BJ (cell line): ENCODE measurements at places on chromosomes 2 and 18. TPM values are rescaled to one million over a fixed set of nuclear protein-coding genes. Genes with fewer than 3 reads are reported as not detected.

GRCh38 chr2:190862571-190862991 lies 18.0 kb upstream of the GLS start:
- DNase-seq, result peak; percentile 63

DNA sequence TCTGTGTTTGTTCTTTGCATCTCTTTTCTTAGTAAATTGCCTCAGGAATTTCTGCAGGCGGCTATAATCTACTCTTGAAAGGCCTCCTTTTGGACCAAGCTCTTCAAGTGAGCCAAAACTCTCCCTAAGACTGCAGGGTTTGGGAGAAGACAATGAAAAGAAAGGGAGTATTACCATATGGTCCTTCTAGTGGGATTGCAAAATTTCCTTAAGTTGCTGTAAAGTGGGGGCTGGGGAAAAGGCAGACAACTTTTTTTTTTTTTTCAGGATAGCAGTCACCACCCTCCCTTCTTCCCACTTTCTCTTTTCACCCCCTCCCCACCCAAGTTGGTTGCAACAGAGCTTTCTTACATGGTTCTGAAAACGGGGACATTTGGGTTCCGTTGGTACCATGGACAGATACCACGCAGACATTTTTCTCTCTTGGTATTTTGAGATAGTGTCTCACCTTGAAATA lies 183.7 kb downstream of the FHOD3 start:
- no peak for DNase-seq

DNA sequence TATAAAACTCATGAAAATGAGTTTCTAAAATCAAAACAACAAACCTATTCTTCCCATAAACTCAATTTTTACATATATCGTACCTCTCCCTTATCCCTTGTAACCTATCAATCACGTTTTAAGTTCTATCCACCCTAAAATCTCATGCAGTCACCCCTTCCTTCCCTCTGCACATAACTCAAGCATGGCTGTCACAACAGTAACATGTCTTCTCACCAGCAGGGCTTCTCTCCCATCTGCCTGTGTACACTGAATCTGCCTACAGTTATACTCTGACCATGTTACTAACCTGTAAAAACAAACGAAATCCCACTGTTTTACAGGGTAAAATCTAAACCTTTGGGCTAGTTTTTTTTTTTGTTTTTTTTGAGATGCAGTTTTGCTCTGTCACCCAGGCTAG lies 68.2 kb downstream of the MAP4K3 start:
- DNase-seq, result no peak

GRCh38 chr2:72803151-72803550 lies 22.7 kb downstream of the EXOC6B start:
- no peak for DNase-seq

DNA sequence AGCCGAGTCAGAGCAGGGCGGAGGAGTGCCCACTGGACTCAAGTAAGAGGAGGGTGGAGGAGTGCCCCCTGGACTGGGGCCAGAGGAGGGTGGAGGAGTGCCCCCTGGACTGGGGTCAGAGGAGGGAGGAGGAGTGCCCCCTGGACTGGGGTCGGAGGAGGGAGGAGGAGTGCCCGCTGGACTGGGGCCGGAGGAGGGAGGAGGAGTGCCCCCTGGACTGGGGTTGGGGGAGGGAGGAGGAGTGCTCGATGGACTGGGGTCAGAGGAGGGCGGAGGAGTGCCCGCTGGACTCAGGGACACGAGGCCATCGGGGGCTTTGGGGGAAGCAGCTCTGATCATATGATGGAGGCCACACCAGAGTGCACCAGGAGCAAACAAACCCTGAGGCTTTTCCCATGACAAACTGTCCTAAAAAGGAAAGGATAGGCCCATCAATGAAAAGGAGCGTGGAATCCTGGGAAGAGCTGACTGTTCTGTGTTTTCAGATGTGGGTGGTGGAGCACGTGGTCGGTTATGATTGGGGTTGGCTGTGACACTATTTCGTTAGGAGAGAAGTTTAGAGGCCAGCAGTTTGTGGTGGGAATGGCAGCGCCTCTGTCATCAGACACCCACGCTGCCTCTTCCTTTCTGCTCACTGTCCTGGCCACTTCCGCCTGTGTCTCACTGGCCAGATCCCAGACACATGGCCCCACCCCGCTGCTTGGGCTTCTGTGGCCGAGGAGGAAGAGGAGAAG lies 24.5 kb upstream of the HPCAL1 start:
- DNase-seq, result no peak

DNA sequence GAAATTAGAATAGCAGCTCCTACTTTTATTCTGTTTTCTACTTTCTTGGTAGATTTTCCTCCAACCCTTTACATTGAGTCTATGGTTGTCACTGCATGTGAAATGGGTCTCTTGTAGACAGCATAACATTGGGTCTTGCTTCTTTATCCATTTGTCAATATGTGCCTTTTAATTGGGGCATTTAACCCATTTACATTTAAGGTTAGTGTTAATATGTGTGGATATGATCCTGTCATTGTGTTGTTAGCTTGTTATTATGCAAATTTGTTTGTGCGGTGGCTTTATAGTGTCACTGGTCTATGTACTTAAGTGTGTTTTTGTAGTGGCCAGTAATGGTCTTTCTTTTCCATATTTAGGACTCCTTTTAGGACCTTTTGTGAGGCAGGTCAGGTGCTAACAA lies 276.9 kb upstream of the SPHKAP start:
- DNase-seq, result no peak

DNA sequence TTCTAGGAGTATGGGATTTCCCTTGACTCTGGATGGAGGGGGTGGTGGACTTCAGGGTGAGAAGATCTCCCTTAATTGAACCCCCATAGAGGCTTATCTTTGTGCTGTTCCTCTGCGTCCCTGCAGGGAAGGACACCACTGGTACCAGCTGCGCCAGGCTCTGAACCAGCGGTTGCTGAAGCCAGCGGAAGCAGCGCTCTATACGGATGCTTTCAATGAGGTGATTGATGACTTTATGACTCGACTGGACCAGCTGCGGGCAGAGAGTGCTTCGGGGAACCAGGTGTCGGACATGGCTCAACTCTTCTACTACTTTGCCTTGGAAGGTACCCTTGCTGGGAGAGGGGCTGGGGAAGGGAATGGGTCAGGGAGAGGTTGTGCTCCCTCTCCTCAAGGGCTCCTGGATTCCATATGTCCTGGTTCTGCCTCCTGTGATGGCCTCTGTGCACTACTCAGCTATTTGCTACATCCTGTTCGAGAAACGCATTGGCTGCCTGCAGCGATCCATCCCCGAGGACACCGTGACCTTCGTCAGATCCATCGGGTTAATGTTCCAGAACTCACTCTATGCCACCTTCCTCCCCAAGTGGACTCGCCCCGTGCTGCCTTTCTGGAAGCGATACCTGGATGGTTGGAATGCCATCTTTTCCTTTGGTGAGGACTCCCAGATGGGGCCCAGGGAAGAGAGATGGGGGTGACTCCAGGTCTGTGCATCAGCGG lies 19.3 kb downstream of the PRKAG3 start:
- no peak for DNase-seq

DNA sequence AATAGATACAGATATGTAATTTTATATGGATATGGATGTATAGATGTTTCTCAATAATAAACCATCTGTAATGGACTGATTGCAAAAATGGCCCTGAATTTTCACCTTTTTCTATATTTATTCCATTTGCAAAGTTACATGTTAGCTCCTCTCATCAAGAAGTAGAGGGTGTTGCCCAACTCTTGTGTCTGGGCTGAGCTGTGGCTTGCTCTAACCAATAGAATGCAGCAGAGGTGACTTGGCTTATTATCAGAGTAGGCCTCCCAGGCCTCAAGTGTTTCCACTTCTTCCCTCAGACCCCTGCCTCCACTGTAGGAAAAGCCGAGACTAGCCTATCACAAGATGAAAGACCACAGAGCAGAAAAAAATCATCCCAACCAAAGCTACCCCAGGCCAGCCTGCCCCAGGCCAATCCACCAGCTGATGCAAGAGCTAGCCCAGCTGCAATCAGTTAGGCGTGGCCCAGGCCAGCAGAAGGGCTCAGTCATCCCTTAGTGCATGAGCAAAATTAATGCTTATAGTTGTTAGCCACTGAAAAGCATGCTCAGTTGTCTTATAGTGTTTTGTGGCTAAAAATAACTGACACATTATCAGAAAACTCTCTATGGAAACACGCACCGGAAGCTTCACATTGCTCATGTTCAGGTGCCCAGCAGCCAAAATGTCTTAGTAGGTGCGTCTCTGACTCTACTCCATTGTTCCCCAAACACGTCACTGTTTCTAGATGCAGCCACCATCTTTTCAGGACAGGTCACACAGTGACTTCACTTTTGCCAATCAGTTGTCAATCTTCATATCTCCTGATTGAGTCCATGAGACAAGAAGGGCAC lies 464.0 kb downstream of the FBXO15 start:
- DNase-seq, result no peak

DNA sequence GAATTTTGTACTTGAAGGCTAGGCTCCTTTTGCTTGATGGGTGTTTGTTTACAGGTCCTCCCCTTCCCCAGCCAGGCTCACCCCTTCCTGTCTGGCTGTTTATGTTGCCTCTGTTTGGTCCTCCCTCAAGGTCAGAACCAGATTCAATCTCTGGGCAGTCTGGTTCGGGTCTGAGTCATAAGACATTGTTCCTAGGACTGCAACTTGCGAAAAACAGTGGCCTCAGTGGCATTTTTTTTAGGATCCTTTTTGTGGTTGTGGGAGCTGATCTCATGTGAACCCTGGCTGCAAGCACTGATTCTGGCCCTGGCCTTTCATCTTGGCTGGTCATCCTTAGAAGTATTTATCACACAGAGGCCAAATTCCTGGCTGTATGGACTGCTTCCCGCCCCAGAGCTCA lies 370.4 kb downstream of the CLIP4 start:
- DNase-seq, result no peak

GRCh38 chr2:65483763-65484162 lies 51.4 kb upstream of the SPRED2 start:
- no peak for DNase-seq

DNA sequence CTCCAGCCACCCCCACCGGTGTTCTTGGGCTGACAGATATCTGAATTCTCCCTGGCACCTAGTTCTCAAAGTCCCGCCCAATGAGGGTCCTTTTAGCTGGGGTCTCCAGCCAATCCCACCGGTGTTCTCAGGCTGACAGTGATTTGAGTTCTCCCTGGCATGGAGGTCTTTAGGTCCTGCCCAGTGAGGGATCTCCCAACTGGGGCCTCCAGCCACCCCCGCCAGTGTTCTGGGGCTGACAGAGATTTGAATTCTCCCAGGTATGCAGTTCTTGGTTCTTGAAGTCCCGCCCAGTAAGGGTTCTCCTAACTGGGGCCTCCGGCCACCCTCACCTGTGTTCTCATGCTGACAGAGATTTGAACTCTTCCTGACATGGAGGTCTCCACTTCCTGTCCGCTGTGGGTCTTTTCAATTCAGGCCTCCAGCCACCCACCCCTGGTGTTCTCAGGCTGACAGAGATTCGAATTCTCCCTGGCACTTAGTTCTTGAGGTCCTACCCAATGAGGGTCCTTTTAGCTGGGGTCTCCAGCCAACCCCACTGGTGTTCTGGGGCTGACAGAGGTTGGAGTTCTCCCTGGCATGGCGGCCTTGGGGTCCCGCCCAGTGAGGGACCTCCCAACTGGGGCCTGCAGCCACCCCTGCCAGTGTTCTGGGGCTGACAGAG lies 154.6 kb downstream of the ANKRD36 start:
- DNase-seq, result no peak

DNA sequence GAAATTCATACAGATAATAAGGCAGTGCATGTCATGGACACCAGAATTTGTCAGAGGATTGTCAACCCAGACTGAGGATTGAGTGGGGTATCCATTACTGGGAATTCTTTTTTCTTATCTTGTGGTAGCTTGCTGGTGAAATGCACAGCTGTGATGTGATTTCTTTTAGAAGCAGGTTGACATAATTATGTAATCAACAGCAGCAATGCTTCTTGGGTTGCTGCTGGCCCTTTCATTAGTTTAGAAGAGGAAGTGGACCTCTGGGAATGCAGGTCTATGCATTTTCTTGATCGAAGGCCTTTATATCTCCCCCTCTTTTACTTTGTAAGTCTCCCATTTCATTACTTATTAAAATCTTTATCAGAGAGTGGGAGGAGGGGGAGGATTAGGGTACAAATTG lies 319.9 kb downstream of the AGPS start:
- no peak for DNase-seq

GRCh38 chr2:99624677-99625076 lies 134.9 kb upstream of the REV1 start:
- DNase-seq, result no peak

- no peak for DNase-seq
Measured at GRCh38 chr18:41967680-41968079, 12.6 kb downstream of the PIK3C3 start.

DNA sequence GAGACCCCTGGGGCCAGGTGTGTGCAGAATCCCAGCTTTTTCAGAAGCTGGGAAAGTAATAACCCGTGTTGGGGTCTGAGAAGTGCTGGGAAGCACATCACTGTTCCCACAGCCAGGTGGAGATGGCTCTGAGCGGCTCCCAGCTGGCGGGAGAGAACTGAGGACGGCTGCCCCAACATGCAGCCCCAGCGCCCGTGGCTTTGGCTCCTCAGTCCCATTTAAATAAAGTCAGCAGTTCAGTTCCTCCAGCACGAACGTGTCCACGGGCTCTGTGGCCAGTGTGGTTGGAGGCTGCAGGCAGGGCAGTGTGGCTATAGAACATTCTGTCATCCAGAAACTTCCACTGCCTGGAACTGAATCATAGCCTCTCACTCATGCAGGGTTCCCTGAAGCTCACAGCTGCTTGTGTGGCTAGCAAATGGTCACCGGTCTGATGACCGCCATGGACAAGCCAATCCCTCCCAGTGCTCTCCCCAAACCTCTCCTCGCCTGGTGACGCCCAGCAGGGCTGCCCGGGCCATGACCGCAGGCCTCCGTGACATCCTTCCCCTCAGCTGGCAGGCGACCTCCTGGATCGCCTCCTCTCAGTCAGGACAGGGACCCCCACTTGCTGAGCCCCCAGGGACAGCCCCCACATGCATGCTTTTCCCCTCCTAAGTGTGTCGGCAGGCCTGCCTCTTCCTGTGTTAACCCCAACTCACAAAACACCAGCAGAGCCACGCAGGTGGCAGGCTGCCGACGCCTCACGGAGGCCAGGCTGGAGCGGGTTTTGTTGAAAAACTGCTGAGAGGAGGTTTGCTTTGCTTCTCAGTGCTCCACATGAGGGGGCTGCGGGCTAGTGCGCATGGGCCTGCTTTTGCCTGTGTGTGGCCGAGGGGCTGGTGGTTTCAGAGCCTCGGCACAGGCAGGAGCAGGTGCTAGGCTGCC lies 1.3 kb downstream of the RTP5 start:
- no peak for DNase-seq

GRCh38 chr18:66226782-66227181 lies 377.1 kb downstream of the CDH19 start:
- no peak for DNase-seq

Gene TRIM43
- not detected in 2 replicates for polyA plus RNA-seq

Gene SLC4A3
- 7.6 and 12.1 TPM in 2 replicates for polyA plus RNA-seq

Gene TYW5
- polyA plus RNA-seq, result 2.9 and 4.8 TPM in 2 replicates

Gene TMEM169
- 0.05 and 0.10 TPM in 2 replicates for polyA plus RNA-seq

Gene C18orf32
- 9.4 and 20.7 TPM in 2 replicates for polyA plus RNA-seq

Gene RGPD3
- 0.02 and 0.10 TPM in 2 replicates for polyA plus RNA-seq

Gene DSC2
- not detected in 2 replicates for polyA plus RNA-seq

Gene CNDP1
- polyA plus RNA-seq, result not detected in 2 replicates

Gene GALR1
- not detected in 2 replicates for polyA plus RNA-seq

Gene EN1
- not detected in 2 replicates for polyA plus RNA-seq

Gene LONRF2
- polyA plus RNA-seq, result 0.02 and 0.04 TPM in 2 replicates

Gene INHA
- polyA plus RNA-seq, result 0.94 and 1.5 TPM in 2 replicates

Gene GALNT5
- polyA plus RNA-seq, result 22.6 and 37.8 TPM in 2 replicates

Gene FOXD4L1
- polyA plus RNA-seq, result 0.02 TPM in 1 of 2 replicates, not detected in the other

Gene BCL11A
- 0.60 and 1.4 TPM in 2 replicates for polyA plus RNA-seq
